ENCODE measurements at places on chromosomes 1 and 21. TPM values are rescaled to one million over a fixed set of nuclear protein-coding genes. Genes with fewer than 3 reads are reported as not detected.

Gene MROH7
- total RNA-seq = 5.6 TPM

Gene ALG14
- 1.8 TPM for total RNA-seq

Gene HES3
- not detected for total RNA-seq

Gene NT5C1A
- total RNA-seq = 1.1 TPM

Gene SELP
- total RNA-seq = 26.8 TPM

Gene ZNF593OS
- not detected for total RNA-seq

- DNase-seq = peak; percentile 78
Observed at GRCh38 chr1:74652711-74653139, 20.9 kb downstream of the ERICH3 start.

DNA sequence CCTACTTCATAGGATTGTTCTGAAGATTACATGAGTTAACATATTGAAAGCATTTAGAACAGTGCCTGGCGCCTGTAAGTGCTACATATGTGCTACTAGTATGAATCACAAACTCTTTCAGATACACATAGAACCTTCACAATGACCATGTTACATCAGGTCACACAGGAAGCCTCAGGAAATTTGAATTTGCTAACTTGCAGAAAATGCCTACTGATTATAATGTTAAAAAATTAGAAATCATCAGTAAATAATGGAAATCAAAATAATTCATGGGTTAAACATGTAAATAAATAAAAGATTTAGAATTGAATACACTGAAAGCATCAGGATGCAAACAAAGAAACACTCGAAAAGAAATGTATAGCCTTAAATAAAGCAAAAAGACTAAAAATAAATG lies 94.9 kb downstream of the SPAG17 start:
- DNase-seq = no peak

GRCh38 chr1:35808450-35809113 lies 766 bp downstream of the AGO4 start:
- DNase-seq = peak; percentile 22

DNA sequence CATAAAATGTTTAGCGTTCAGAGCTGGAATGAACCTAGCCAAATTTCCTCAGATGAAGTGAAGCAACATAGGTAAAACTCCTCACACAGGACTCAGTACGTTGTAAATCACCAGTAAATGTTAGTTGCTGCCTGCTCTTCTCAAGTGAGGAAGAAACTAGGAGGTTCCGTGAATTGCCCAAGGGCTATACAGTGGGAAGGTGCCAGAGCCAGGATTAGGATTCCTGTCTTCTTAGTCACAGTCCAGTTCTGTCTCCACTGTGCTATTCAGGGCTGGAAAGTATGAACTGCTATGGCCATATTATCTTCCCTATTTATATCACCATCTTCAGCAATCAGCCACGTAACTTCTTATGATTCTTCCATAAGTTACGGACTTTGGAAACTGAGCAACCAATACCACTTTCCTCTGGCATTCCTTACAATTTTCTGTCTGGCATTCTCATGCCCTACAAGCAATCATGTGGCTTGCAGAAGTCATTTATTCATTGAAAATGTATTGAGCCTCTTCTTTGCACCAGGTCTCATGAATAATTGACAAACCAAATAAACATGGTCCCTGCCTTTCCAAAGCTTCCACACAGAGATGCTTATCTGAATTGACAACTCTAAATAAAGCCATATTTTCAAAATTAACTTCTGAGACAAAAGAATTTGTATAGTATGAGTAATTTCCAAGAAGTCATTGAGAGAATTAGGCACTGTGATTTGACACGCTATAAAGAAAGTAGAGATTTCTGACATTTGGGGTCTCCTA lies 271.6 kb upstream of the SGIP1 start:
- peak; percentile 54 for DNase-seq

DNA sequence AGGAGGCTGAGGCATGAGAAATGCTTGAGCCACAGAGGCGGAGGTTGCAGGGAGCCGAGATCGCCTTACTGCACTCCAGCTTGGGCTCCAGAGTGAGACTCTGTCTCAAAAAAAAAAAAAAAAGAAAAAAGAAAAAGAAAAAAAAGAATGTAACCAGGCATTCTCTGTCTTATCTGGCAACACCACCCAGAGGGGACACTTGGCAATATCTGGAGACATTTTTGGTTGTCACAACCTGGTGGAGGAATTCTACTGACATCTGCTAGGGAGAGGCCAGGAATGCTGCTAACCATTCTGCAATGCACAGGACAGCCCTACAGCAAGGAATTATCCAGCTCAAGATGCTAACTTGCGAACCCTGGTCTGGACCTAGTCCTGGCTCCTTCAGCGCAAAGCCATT lies 2.3 kb upstream of the CNR2 start:
- DNase-seq = no peak

GRCh38 chr1:200520735-200521134 lies 99.8 kb downstream of the KIF14 start:
- no peak for DNase-seq

DNA sequence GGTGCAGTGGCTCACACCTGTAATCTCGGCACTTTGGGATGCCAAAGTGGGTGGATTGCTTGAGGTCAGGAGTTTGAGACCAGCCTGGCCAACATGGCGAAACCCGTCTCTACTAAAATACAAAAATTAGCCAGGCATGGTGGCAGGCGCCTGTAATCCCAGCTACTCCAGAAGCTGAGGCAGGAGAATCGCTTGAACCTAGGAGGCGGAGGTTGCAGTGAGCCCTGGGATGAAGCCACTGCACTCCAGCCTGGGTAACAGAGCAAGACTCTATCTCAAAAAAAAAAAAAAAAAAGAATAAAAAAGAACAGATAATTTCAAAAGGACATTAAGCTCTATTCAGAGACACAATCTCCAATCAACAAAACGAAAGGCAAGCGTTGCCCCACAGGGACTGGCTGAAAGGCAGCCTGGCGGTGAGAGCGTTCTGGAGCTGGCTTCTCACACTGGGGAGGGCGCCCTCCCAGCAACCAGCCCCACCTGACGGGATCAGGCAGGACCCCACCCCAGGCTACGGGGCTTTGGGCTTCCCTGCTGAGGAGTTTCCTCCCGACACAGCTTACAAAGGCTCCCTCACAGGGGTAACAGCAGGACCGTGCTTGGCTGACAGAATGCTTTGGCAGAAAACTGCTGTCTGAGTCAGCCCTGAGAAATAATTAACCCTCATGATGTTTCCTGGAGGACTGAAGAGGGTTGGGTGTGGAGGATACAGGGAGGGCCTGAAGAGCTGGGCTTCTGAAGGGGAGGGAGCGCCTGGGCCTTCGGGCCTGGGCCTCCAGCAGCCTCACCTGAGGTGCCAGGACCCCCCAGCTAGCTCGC lies 31.1 kb upstream of the SRP9 start:
- DNase-seq = peak; percentile 80

DNA sequence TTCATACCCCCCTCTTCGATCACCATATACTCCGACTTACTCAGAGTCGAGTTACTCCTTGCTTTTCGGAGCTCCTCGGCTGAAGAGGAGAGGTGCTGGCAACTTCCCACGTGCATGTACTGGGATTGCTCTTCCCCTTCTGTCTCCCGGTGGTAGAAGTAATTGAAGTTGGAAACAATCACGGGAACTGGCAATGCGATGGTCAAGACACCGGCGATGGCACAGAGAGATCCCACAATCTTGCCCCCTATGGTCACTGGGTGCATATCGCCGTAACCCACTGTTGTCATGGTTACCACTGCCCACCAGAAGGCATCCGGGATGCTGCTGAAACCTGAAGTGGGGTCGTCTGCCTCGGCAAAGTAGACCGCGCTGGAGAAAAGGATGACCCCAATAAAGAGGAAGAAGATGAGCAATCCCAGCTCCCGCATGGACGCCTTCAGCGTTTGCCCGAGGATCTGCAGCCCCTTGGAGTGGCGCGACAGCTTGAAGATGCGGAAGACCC lies 1.5 kb downstream of the KCNA3 start:
- DNase-seq = no peak

DNA sequence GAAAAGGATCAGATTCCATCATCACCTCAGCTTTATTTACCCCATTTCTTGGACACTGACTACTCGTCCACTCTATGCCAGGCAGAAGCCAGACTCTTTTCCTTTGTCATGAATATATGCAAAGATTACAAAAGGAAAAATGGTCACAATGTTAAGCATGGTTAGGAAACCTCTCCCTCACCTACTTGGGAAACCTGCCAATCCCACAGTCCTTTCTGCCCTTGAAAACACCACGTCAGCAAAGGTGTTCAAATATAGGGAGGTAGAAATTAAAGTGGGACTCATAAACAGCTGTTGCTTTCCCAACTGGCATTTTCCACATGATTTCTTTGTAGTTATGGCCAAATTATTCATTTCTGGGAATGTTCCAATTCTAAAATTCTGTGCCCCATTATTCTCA lies 16.2 kb upstream of the ATP13A2 start:
- DNase-seq = no peak

GRCh38 chr1:36323636-36324352 lies at the start of gene EVA1B:
TSS of gene EVA1B (minus strand) at chr1:36323645. CDS start at chr1:36323037, 608 bp downstream.
- DNase-seq = peak; percentile 83

GRCh38 chr1:155001425-155001674 lies 1.3 kb upstream of the ZBTB7B start:
- no peak for DNase-seq

- no peak for DNase-seq
Observed at GRCh38 chr1:113392541-113393128, 2.3 kb downstream of the MAGI3 start.

- DNase-seq = no peak
Observed at GRCh38 chr1:8628606-8629005, 188.8 kb downstream of the RERE start.

DNA sequence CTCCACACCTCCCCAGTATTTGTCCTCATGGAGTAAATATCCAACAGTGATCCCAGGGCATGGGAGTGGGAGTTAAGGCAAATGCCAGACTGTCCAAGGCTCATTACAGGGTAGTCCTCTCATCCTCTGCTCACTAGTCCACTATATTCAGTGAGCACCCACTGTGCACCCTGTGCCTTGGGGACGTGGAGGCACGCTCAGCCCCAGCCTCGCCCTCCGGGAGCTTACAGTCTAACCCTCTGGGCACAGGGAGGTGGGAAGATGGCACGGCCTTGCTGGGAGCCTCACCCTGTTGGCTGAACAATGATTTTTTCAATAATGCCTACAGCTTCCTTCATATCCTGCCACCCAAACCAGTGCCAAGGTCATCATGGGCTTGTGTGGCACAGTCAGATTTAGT lies 2.8 kb downstream of the HES2 start:
- no peak for DNase-seq

- DNase-seq = no peak
Observed at GRCh38 chr21:29349702-29350101, 51.0 kb downstream of the BACH1 start.

DNA sequence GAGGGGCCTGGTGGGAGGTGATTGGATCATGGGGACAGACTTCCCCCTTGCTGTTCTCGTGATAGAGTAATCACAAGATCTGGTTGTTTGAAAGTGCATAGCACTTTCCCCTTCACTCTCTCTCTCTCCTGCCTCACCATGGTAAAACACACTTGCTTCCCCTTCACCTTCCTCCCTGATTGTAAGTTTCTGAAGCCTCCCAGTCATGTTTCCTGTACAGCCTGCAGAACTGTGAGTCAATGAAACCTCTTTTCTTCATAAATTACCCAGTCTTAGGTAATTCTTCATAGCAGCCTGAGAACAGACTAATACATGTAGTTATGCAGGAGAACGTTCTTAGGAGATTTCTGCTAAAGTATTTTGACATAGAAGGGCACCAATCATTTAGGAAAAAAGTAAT lies 59.9 kb upstream of the FBXO28 start:
- no peak for DNase-seq

DNA sequence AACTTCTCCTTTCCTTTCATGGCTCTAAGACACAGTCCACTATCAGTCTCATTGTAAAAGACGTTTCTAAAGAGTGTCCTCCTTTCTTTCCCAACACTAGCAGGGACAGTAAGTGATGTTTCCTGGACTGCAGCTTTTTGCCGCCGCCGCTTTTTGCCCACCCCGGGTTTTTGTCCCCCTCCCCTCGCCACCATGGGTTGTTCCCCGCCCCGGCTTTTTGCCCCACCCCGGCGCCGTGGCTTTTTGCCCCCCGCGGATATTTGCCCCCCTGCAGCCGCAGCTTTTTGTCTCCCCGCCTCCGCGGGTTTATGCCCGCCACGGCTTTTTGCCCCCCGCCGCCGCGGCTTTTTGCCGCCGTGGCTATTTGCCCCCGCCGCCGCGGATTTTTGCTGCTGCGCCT lies 95.2 kb downstream of the TPTE start:
- DNase-seq = no peak

- DNase-seq = no peak
Observed at GRCh38 chr1:66535061-66535460, 1.1 kb downstream of the SGIP1 start.

DNA sequence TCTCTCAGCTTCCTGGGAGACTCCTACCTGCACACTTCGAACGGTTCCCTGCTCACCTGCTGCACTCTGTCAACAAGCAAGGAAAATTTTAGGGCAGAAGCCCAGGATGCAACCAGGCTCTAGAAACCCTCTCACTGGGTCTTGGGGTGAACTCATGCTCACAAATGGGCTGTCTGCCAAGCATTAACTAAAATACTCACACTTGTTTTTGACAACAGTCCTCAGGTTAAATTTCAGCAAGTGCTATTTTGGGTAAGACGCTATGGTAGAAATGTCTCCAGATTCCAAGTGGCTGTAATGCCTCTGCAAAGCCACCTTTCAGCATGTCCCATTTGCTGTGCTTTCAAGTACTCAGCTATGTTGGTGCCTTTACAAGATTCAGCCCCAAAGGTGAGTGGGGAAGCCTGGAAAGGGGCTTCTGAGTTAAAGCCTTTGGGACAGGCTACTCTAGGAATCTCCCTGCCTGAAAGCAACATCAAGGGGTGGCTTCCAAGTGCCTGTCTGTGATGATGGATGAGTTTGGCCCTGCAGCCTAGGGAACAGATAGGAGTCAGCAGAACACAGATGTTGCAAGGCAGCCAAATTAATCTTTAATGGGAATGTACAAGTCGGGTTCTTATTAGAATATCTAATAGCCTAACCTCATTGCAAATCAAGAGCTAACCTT lies 211.9 kb upstream of the SPAG17 start:
- DNase-seq = no peak

DNA sequence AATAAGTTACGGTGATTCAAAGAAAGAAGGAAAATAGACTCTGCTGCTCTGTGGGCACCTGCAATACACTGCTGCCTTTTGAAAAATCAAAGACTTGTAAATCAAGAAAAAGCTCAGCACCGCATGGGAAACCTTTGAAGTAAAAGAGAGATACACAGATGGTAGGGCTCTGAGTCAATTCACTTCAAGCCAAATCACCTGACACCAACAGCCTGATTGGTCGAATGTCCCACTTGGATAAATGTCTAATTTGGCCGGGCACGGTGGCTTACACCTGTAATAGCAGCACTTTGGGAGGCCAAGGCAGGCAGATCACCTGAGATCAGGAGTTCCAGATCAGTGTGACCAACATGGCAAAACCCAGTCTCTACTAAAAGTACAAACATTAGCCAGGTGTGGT lies 19.2 kb upstream of the RCAN3 start:
- DNase-seq = no peak

GRCh38 chr1:231628207-231628876 lies 1.8 kb downstream of the DISC1 start:
- DNase-seq = no peak
